Activated CD4-positive, alpha-beta T cell treated with anti-CD3 and anti-CD28 coated beads, Interleukin-2, amount 50 U/mL, for 24 hours (primary cell): ENCODE measurements at places on chromosomes 12 and 14.

DNA sequence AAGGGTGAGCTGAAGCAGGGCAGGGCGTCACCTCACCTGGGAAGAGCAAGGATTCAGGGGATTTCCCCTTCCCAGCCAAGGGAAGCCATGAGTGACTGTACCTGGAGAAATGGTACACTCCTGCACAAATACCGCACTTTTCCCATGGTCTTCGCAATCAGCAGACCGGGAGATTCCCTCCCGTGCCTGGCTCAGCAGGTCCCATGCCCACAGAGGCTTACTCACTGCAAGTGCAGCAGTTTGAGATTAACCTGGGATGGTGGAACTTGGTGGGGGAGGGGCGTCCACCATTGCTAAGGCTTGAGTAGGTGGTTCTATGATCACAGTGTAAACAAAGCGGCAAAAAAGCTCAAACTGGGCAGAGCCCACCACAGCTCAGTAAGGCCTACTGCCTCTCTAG is 11.0 kb upstream of the DHRS4 start:
- no peak for DNase-seq

- no peak for DNase-seq
Measured at GRCh38 chr14:92531106-92531873, 17.7 kb downstream of the RIN3 start.

DNA sequence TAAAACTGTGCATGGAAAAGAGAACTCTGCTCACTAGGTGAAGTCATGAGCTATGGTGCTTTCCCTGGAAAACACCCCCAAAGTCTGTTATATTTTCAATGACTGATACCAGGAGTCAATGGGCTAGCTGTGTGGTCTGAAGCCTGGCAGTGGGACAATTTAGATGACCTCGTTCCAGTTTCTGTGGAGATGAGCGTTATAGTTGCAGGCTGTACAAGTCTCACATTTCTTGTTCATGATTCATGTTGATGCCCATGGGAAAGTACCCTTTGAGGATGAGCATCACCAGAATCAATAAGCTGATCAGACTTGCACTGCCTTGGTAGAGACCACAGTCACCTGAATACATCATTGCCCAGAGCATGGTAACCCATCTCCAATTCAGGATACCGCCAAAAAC is 70.7 kb downstream of the NOVA1 start:
- DNase-seq, result no peak

DNA sequence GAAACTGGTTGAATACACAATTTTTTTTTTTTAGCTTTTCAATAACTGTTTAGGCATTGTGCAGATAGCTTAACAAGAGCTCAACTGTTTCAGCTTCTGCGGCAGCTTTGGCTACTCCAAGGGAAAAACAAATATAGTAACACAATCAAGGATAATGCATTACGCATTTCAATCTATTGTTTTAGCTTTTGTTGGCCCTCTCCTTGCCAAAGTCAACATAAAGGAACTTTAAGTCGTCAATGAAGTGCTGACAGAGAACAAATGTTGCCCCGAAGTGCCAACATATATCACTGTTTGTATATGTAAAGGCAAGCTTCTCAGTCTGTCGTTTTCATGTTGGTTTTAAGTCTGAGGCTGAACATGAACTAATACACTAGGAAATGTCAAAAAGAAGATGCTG is 1087.4 kb upstream of the FLRT2 start:
- DNase-seq, result no peak

DNA sequence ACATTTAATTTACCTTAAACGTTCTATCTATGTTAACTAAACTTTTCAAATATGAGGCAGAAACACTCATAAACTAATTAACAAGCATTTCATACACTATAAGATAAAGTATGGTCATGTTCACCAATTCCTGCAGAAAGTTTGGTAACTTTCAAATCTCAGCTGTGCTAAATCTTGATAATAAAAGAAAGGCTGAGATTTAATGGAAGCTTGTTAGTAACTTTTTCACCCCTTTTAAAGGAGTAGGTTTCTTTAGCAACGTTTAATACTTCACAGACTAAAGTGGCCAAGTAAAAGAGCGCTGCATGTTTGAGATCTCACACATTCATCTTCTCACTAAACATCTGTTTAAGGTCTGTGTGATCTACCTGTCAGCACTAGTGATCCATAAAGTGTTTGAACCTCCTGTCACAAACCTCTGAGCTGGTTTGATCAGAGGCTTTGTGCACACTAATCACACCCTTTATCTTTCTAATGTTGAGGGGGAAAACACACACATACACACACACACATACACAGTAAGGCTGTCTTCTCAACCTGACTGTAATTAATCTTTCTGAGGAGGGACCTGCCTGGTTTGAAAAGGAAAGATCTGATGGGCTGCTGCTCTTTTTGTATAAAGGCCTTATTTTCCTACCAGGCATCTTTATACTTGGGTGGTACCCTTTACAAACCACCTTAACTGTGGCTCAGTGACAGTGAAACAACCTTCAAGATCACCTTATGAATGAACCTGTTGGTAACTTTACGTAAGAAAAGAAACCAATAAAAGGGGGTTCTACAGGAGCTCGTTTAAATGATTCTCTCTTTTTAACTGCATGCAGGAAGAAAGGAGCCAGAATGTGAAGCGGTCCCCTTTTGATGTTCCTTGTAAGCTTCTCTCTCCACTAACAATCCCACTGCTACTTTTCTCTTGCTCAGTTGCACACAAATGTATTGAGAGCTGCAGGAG is 244.2 kb downstream of the SOX5 start:
- DNase-seq, result no peak

- no peak for DNase-seq
Measured at GRCh38 chr12:29691161-29691854, 92.4 kb downstream of the TMTC1 start.

GRCh38 chr12:108104657-108105056 is 24.4 kb upstream of the WSCD2 start:
- no peak for DNase-seq

- DNase-seq, result no peak
Measured at GRCh38 chr12:71763677-71764379, 9.2 kb downstream of the RAB21 start.

- no peak for DNase-seq
Measured at GRCh38 chr12:89733579-89734201, 25.1 kb upstream of the ATP2B1 start.

DNA sequence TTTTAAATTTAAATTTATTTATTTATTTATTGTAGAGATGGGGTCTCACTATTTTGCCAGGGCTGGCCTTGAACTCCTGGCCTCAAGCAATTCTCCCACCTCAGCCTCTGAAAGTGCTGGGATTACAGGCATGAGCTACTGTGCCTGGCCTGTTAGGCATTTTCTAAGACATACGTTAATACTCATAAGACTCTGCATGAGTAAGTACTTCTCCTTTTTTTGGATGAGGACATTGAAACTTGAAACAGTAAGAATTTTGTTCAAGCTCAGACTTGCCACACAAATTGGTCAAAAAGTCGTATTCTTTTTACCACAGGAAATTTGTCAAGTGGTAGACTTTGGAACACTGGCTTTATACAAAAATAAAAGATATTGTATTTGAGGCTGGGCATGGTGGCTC is 187.4 kb upstream of the RASSF8 start:
- DNase-seq, result no peak
